ENCODE measurements at places on chromosomes 4 and X.

DNA sequence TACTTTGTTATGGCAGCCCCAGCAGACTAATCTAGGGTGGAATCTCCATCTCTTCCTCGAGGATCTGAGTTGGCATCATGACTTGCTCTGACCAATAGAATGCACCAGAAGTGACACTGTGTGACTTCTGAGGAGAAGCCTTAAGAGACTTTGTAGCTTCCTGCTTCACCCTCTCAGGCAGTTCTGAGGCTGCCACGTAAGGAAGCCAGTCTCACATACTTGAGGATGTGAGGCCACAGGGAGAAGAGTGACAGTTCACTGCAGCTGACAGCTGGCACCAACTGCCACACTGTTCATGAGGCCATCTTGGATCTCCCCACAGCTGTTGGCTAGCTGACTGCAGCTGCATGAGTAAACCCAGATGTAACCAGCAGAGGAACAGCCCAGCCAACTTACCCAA lies 29.3 kb upstream of the BCOR start:
- DNase-seq, result no peak

DNA sequence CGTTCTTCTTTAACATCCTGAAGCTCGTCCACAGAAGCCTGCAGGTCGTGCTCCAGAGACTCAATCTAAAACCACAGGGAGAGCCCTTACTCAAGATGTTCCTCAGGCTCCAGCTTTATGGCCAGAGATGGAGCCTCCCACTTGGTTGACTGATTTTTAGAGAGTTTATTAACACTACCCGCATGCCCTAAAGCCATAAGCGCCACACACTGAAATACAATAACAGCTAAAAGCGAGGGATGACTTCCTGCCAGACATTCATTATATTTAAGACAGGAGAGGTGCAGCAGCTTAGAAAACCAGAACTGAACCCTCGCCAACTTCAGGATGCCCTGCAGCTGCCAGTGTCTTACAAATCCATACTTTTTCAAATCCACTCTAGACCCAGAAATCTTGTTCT lies 42.0 kb downstream of the SOD3 start:
- DNase-seq, result no peak

- DNase-seq, result no peak
Measured at GRCh38 chrX:109818976-109819375, 85.9 kb upstream of the ACSL4 start.

DNA sequence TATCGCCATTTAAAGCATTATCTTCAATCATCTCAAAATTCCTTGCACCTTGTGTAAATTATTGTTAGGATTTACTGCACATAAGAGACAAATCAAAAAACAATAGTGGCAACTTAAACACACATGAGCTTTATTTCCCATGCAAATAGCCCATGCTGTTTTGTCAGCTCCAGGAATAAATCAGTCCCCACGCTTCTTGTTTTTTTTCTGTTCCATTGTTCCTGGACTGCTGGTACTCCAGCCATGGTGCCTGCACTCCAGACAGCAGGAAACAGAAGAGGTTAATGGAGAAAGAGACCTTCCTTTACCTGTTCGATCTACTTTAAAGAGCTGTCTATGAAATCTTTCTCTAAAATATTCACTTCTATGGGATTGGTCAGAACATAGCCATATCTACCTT lies 1515.7 kb upstream of the TENM3 start:
- DNase-seq, result no peak

DNA sequence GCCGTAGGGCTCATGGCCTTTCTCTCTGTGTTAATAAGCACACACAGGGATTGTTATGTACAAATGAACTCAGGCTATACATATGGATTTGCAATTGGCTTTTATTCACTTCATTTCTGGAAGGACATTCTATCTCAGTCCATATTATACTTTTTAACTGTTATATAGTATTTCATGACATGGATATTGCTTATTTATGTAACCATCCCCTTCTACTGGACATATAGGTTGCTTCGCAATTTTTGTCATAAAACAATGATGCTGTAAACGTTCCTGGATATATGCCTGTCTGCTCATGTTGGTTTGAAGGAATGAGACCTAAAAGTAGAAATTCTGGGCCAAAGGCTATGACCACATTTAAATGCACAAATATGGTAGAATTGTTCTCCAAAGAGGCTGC lies 158.1 kb downstream of the BCOR start:
- DNase-seq, result no peak

DNA sequence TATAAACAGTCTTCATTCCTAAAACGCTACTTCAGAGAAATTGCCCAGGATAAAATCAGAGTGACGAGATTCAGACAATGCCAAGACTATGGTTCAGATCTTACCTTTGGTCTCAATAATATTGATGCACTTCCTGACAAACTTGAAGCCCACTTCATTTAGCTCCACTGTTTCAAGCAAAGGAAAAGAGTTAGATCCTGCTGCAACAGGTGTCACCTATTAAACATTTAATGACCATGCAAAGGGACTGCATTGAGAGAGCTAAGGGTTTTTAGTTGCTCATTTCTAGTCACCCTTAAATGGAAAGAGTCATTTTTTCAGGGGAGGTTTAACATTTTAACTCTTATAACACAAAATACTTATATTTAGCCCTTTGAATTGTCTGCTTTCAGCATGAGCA lies 239.5 kb downstream of the OPHN1 start:
- no peak for DNase-seq

DNA sequence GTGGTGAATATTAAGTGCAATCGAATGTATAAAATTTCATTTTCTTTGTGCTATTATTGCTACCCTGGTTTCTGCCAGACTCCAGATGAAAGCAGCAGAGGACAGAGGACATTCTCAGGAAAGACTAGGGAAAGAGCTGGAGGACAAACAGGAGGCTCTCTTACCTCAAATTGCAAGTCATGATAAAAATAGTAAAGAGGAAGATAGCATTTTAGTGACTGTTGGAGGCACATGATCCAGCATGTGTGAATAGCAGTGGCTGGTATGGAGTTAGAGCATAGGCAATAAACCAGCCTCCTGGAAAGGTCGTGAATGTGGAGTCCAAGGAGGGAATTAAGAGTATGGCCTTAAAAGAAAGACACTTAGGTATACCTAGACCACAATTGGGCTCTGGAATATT lies 1040.0 kb downstream of the STPG2 start:
- no peak for DNase-seq

DNA sequence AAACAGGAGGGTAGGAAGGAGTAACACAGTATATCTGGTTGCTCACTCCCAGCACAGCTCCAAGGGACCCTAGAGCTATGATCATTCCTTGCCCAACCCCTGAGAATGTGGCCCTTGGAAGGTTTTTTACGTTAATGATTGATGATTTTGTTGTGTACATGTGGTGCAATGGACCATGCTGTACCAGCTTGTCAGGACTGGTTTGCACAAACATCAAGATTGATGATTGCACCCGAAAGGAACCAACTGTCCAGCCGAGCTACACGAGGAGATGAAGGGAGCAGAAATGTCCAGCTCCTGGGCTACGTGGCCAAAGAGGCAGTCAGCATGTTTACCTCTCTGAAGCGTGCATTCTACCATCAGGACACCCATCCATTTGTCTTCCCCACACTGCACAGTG lies 83.2 kb upstream of the USP9X start:
- DNase-seq, result no peak

DNA sequence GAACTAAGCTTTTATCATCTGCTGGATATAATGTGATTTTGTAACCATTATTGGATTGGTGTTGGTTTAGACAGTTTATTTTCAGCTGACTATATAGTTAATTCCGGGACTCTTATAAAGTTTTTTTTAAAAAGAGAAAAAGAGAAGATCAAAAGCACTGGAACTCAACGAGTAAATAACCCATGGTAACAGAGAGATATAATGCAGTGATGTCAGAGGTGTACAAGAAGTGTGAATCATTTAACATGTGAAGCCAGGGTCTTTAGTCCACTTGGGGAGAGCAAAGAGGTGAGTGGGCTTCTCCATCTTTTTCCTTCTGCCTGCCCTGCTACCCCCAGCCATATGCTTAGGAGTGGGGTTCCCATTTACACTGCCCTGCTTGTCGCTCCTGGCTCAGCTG lies 3.2 kb downstream of the TMEM165 start:
- no peak for DNase-seq

DNA sequence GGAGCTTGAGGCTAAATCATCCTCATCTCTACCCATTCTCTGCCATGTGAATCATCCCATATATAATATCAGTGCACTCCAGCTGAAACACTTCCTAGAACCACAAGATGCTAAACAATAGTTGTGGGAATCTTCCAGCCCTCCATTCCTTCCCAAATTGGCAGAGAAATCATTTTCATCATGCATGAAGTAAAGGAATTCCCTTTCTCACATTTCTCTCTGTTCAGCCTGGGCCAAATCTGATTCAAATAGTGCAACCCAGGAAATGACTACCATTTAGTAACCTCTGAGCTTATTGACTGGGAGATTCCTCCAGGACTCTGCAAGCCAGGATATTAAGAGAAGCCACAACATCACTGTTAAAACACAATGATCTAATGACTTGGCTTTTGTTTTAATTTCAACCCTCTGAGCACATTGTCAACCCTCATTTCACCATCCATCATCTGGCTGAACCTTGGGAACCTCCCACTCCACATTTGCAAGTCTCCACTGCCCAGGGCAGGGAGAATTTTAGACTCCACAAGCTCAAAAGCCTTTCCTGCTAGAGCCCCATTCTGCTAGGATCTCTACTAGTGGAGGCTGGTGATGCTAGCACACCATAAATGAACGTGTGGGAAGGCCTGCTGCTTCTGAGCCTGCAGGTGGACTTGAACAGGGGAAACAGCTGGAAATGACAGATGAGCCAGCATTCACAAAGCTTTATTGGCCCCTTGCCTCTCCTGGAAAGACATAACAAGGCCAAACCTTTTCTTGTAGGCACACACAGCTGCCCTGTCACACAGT lies 133.9 kb downstream of the TET2 start:
- peak; percentile 94 for DNase-seq

- peak; percentile 26 for DNase-seq
Measured at GRCh38 chr4:42396752-42397634, at the start of gene SHISA3. SHISA3 (plus strand) TSS chr4:42397488; CDS start chr4:42398057, 569 bp downstream.

GRCh38 chr4:24677909-24678308 lies 93.6 kb upstream of the DHX15 start:
- DNase-seq, result no peak

GRCh38 chr4:34362654-34363053 lies 1881.7 kb downstream of the ARAP2 start:
- no peak for DNase-seq

DNA sequence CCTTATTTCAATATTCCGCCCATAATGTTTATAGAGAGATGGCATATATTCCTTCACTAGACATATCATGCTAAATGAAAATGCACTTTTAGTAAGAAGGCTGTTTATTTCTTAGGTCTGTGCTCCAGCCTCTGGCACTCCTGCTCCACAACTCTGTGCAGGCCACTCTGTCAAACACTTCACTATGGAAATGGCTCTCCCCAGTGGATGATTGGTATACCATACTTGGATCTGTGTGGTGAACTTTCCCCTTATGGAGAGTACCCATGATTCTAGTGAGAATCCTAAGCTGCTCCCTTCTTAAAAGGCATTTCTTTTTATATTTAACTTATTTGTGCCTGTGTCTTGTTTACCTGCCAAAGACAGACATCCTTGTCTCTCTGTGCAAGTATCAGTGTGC lies 480.1 kb upstream of the GALNT7 start:
- no peak for DNase-seq

DNA sequence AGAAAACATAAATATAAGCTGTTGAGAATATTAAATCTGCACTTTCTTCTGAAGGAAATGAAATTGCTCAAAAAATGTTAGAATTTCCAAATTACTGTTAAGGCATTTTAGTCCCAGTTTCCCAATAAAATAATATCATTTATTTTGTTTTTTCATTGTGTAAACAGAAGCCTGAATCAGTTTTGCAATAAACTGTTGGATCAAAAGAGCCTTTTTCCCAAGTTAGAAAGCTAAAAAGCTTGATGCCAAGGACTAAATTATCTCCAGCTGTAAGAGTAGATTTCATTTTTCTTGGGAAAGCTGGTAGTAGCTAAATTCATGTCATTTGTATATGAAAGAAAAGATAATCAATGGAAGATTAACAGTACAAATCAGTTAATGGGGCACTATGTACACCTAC lies 95.8 kb downstream of the RNF150 start:
- DNase-seq, result no peak

- DNase-seq, result no peak
Measured at GRCh38 chr4:120158841-120159463, 92.3 kb upstream of the MAD2L1 start.

DNA sequence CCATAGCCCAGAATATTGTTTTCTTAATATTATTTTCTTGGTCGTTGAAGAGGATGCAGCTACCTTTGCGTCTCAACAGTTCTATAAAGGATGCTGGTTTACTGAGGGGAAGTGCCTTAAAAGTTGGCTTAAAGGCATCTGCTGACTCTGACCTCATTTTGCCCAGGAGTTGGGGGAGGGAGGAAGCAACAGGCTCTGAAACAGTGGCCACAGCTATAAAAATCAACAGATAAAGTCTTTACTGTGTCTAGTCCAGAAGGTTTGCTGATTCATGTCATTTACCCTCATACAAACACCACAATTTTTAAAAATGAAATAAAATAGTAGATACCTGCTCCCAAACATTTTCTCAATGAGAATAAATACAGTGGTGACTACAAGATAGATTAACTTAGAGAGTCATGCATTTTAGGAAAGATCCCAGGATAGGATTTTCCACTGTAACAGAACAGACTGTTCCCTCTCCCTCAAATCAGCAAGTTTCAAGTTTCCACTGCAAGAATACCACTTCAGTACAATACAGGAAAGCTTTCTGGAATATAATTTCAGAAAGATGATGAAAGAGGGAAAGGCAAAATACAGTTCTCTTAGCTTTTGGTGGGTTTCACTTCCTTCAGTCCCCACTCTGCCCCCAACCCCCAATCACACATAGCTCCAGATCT lies 1.9 kb downstream of the PHKA1 start:
- no peak for DNase-seq

GRCh38 chr4:82097504-82097903 lies 276.3 kb downstream of the HNRNPD start:
- peak; percentile 6 for DNase-seq

DNA sequence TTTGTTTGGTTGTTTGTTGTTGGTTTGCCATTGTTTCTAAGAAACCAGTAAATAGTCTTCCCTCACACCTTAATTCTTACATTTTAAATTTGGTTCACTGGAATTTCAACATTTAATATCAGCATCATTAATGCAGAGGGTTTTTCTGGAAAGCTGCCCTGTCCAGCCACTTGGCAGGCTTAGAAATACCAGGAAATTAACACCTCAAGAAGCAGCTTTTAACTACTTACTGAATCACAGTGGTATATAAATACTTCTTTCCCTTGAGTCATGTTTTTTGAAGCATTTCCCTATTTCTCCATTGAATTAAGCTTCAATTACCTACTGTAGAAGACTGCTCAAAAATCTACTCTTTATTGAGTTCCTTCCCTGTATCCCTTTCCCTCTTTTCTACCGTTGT lies 1221.1 kb upstream of the ADGRL3 start:
- no peak for DNase-seq

GRCh38 chr4:108008721-108009120 lies 19.0 kb downstream of the HADH start:
- DNase-seq, result peak; percentile 60

DNA sequence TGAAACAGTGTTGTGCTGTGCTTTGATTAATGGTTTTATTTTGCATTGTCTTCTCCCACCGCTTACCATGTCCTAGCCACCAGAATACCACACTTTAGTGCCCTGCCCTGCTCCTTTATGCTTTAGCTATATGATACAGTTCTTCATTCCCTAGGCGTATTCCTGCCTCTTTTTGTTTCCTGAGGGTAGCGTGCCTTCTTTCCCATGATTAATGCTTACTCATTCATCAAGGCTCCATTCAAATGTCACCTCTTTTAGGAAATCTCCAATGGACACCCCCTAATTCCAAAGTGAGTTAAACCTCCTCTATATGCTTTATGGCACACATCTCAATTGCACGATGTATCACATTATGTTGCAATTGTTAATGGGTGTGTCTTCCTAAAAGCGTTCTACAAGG lies 46.3 kb downstream of the SPANXD start:
- no peak for DNase-seq
